ENCODE measurements at places on chromosomes 1 and 21. TPM values are rescaled to one million over a fixed set of nuclear protein-coding genes. Genes with fewer than 3 reads are reported as not detected.
A peak's percentile ranks its signal among the peaks of the same experiment; 100 is the strongest.

- no peak for DNase-seq
These were observed 38.0 kb upstream of the MAGOH start for GRCh38 chr1:53276153-53276901.

- DNase-seq = peak; percentile 17
These were observed 2.0 kb downstream of the CAPN9 start for GRCh38 chr1:230749150-230749549.

- DNase-seq = no peak
These were observed 1.7 kb downstream of the CLDN14 start for GRCh38 chr21:36478207-36478701.

- DNase-seq = no peak
These were observed 151.7 kb upstream of the HMGB4 start for GRCh38 chr1:33712186-33712585.

The TNFAIP8L2 gene
- 9.1 TPM for polyA plus RNA-seq

DNA sequence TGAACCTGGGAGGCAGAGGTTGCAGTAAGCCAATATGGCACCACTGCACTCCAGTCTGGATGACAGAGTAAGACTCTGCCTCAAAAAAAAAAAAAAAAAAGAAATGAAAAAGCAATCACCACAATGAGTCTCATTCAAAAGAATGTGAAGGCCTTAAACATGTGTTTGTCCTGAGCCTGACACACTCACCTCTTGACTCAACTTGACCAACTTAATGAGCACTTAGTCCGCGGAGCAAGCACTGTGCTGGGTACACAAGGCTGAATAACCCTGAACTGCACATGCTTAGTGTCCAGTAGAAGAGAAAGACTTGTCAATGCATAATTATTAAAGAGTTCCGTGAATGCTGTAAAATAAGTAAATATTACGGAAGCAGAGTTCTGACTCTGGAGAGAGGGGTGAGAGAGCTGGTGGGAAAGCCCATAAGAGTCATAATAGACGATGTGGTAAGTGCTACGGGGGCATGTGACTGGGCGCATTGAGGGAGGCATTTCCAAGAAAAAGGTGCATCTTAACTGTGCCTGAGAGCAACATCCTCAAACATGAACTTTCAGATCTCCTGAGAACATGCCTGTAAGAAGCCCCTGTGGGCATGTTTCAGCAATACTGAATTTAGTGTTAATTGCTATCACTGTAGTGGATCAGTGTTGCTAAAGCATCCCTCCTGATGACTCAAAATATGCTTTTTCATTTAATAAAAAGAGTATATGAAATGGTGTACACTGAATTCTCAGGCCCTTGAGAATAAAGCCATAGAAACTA, 27.2 kb downstream of the MCOLN2 start:
- no peak for DNase-seq

The CRP gene
- not detected for polyA plus RNA-seq

- DNase-seq = no peak
These were observed 35.3 kb upstream of the COL6A2 start for GRCh38 chr21:46062471-46063211.

- no peak for DNase-seq
These were observed 184.6 kb downstream of the LMO4 start for GRCh38 chr1:87513255-87513654.

DNA sequence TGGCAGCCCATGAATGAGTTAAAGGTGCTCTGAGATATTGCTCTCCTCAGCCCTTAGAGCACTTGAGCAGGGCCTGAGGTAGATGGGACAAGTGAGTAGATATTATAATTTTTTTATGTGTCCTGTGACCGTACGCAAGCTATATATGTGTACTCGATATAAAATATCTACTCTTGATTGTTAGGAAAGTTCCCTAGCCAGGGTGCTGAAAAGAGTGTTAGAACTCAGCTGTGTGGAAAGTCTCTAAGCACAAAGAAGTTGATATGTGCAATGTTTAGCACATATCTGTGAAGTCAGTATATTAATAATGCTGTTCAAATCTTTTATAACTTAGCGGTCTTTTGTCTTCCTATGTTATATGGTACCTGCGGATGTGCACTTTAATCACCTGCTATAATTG, 114.6 kb upstream of the PLD5 start:
- no peak for DNase-seq

DNA sequence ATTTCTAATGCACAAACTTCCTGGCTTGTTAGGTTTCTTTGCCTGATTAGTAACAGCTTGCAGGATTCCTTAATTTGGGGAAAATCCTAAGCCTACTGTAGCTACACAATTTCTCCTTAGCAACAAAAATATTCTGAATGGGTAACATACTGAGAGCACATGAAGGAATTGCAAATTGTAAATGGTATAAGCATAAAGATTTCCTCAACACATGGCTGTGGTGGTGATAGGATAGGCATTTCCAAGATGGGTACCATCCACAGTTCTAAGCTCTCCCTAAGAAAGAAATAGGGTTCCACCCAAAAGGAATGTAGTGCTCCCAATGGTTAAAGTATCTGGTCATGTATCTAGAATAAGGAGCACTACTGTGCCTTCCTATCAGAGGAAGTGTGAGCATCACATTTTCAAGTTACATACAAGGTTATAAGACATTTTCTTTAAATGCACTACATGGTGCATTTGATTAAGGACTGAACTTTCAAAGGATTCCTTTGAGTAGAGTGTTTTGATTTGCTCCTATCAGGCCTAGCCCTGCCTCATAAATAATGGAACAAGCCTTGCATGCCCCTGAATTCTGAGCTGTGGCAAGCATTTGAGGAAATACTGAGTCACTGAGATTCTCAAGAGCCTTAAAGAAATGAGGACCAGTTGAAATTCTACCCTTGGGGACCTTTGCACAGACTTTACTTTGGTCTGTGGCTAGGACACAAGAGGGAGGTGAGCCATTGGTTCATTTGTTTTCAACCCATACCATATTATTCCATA, 286.4 kb downstream of the PTBP2 start:
- no peak for DNase-seq

DNA sequence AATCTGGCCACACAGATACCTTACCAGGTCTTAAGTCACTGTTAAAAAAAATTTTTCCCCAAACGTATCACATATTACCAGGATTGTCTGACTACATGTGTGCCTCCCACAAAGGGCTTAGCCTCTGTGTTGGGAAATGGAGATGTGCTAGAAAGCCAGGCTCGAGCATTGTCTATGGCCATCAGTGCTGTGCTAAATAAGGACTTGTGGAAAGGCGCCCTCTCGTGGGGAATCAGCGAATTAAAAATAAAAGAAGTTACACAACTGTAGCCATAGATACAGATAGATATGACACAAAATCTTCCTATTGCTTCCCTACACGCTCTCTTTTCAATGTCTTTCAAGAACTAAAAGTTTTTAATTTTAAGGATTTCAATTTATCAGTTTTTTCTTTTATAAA, 47.5 kb upstream of the CRNN start:
- DNase-seq = peak; percentile 65

- no peak for DNase-seq
These were observed 9.9 kb downstream of the OTUD3 start for GRCh38 chr1:19892129-19892528.

The PLA2G4A gene
- polyA plus RNA-seq = not detected

The KRTAP13-2 gene
- polyA plus RNA-seq = not detected

DNA sequence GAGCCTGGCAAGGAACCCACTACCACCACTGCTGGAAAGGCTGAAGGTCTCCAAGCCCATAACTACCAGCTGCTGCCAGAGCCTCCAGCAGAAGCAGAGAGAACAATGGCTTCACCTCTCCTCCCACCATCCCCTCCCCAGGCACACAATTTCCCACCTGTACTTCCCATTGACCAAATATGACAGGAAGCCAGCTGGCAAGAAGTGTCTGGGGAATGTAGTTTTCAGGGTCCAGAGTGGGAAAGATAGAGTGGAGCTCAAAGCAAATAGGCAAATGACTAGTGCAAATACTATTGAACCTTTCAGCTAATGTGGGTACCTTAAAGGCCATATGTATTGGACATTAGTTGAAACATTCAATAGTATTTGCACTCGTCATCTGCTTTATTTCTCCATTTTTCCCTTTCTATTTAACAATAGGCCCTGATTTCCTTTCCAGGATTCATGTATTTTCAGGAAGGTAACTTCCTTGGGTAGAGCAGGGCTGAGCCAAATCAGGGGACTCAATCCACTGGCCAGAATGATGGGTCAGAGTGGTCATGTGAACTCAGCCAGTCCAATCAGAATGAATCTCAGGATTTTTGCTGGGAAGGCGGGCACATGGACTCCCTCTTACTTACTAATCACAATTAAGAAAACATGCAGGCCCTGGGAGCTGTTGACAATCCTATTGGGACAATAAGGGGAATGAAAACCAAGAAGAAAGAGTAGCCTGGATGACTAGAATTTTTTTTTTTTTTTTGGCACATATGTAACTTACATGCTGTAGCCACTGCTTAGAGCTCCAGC, 12.1 kb upstream of the NFYC start:
- no peak for DNase-seq

DNA sequence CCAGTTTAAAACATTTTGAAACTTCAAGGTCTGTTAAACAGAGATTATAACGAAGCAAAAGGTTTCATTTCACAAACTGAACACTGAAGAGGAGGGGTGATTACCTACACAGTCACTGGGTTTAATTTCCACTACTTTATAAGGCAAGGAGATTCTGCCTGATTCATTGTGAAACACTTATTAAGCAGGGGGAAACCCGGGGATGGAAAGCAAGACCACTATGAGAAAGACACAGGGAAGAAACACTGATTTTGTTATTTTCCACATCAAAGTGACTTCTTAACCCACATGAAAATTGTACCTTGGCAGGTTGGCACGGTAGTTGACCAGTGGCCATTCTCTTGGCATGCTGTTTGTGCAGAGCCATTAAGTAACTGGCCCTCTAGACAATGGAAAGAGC, 8.1 kb upstream of the F5 start:
- no peak for DNase-seq

The CLDN8 gene
- polyA plus RNA-seq = not detected

Data from B cell (primary cell).